Stimulated activated CD4-positive, alpha-beta T cell treated with anti-CD3 and anti-CD28 coated beads, Interleukin-15, amount 100 ng/mL, for 1 hour (primary cell): ENCODE measurements at places on chromosomes 12 and 14.
A peak's percentile ranks its signal among the peaks of the same experiment; 100 is the strongest.

GRCh38 chr12:131493068-131493826 lies 217.6 kb upstream of the SFSWAP start:
- no peak for DNase-seq

DNA sequence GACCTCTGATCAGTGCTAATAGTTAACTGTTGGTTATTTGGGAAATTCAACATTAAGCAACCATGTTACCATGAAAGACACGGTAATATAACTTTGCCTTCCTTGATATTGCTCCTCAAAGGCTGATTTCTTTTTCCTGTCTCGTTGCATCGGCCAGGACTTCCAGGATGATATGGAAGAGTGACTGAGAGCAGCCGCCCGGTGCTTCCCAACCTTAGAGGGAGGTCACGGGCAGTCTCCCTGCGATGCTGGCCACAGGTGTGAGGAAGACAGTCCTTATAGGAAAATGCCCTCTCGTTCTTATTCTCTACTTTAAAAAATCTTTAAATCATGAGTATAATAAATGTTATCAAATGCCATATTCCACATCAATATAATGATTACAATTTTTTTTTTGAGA lies 33.1 kb upstream of the GPR132 start:
- DNase-seq: no peak

DNA sequence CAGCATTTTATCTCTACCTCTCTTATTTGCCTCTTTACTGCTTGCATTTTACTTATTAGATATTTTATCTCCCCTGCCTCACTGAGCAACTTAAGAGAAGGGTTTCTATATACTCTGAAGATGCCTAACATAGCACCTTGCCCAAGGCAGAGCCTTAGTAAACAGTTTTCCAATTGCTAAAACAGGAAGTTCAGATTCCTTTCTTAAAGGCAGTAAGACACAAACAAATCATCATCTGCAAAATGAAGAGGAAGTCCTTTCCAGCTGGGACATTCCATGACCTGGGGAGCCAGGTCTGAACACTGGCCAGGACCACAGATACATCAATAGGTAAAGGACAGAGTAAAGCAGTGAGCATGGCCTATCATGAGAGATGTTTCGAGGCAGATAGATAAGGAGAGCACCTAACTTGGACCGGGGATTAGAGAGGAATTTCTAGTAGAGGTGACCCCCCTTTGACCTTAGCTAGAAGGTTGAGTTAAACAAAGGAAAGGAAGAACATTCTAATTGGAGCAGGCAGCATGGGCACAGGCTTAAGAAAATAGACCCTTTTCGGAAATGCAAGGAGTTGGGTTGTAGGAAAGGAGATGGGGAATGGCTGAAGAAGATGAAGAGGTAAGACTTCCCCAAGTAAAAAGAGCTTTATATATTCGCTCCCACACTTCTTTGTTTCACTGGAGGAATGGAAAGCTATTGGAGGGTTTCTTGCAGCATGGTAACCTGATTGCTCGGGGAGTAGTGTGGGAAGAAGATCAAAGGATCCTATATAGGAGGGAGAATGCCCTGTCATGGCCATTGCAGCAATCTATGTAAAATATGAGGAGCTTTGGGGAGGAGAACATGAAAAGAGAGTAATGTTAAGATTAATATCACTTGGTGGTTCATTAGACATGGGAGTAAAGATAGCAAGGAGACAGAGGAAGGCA lies 94.8 kb downstream of the PHLDA1 start:
- DNase-seq: no peak

- DNase-seq: no peak
These were observed 238.6 kb upstream of the DDHD1 start for GRCh38 chr14:53391631-53392285.

- DNase-seq: peak; percentile 39
These were observed 991 bp downstream of the FBXL14 start for GRCh38 chr12:1593174-1594005.

- DNase-seq: no peak
These were observed 28.1 kb downstream of the OR10P1 start for GRCh38 chr12:55664826-55665225.

DNA sequence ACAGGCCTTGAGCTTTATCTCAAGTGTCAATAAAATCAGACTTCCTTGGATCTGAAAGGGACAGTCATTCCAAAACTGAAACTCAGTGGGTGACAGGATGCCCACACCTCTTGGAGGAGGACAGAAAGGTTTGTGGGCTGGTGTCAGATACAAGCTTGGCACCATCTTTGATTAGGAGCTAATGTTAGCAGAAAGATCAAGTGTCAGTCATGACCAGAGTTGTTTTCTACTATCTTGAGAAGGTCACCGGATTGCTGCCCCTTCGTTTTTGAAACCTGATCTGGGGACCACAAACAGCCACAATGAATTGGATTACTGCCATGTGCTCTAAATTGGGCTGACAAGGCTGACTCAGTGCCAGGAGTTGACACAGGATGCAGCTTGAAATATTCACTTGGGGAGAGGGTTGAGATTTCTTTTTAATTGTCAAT lies 88.3 kb downstream of the OTOGL start:
- no peak for DNase-seq

DNA sequence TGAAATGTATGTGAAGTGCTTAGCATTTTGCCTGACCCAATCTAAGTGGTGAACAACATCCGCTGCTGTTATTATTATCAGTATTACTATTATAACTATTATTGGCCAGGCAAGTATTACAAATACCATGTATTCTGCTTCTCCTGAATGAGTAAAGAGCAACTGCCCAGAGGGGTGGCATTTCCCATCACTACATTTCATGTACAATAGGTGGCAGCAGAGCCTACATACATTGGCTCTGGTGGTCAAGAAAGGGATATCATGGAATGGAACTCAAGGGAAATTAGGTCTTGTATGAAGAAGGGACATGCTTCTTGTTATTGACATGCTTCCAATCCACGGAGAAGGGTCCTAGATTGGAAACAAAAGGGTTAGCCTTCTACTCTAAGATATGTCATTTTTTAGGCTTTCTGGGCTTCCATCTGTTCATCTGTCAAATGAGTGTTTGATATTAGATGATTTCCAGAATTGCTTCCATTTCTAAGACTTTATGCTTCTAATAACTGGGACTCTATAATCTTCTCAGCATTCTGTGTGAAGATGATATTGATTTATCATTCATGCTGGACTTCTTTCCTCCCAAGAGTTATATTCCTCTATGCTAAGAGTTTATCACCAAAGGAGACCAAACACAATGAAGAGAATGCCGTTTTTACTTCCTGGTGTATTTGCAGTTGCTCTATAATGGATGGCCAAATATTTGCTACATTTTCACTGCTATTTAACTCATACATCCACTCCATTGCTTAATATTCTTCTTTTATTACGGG lies 239.1 kb downstream of the SSPN start:
- no peak for DNase-seq

- no peak for DNase-seq
These were observed 119.3 kb downstream of the SLC35F4 start for GRCh38 chr14:57746563-57746962.

GRCh38 chr14:93714605-93715004 lies 73.7 kb downstream of the PRIMA1 start:
- no peak for DNase-seq

GRCh38 chr12:123576611-123577010 lies 7.7 kb upstream of the TMED2 start:
- no peak for DNase-seq

- DNase-seq: no peak
These were observed 76.1 kb downstream of the RBM19 start for GRCh38 chr12:113889891-113890581.

DNA sequence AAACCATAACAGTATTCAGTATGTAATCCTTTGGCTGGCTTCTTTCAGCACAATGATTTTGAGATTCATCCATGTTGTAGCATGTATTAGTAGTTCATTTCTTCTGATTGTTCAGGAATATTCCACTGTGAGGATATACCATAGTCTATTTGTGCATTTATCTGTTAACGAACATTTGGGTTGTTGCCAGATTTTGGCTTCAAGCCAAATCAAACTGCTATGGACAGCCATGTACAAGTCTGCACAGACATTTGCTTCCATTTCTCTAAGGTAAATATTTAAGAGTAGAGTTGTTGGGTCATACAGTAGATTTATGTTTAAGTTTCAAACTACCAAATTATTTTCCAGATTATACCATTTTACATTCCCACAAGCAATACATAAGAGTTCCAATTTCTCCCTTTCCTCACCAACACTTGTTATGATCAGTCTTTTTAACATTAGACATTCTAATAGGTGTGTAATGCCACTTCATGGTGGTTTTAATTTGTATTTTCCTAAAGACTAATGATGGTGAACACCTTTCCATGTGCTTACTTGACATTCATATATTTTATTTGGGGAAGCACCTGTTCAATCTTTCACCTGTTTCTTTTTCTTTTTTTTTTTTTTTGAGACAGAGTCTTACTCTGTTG lies 56.6 kb downstream of the ZFYVE21 start:
- no peak for DNase-seq

DNA sequence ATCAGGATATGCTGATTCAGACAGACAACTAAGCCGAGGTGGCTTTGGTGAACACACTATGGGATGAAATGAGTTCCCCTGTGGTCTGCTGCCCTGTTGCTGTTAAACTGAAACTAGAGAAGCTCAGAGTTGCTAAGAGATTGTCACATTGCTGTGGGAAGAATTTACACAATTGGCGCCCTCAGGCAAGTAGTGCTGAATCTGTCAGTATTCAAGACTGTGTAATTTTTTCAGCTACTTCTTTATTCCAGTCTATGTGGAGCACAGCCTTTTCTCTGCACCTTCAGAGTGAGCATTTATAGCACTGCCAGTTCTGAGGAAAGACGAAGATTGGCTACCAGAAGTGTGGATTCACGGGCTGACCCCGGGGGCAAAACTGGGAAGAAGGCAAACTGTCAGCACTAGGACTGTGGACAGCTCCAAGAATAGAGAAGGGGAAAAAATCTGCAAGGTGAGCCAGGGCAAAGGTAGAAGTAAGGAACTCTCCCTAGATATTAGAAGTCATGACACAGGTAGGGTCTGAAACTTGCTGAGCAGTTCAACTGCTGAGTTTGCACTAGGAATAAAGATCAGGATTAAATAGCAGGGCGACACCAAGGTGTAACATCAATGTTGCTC lies 218.8 kb upstream of the TMPO start:
- no peak for DNase-seq

GRCh38 chr12:49456131-49456679 lies 82.6 kb upstream of the KCNH3 start:
- no peak for DNase-seq

DNA sequence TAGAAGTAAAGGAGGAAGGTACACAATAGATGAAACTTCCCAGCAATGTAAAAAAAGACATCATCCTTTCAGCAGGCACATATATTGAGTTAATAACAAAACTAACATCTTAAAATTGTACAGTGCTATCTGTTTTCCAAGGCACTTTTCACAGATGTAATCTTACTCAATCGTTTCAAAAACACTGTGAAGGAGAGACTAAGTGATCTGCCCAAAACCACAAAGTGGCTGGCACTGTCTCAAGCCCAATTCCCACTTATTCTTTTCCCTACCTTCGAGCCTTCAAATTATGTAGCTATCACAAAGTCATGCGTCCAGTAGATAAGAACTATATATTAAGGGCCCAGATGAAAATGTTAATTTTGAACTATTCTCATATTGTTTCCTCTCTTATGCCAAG lies 193.6 kb upstream of the RASSF8 start:
- no peak for DNase-seq

DNA sequence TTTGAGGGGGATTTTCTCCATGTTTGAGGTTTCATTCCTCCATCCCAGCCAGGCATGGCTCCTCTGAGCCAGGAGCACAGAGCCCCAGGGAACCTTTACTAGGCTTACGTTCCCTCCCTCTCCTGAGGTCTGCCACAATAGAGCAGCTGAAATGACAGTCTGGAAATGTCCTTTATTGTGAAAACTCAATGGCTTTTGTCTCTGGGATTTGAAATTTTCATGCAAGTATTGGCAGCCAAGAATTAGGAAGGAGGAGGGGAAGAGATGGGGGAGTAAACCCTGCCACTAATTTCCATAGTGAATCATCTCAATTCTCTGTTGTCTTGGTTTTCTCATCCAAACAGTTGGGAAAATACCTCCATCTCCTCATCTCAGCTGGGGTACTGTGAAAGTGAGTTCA lies 2.6 kb upstream of the PLEKHG3 start:
- DNase-seq: no peak
